ENCODE measurements at places on chromosomes 3 and 15.

DNA sequence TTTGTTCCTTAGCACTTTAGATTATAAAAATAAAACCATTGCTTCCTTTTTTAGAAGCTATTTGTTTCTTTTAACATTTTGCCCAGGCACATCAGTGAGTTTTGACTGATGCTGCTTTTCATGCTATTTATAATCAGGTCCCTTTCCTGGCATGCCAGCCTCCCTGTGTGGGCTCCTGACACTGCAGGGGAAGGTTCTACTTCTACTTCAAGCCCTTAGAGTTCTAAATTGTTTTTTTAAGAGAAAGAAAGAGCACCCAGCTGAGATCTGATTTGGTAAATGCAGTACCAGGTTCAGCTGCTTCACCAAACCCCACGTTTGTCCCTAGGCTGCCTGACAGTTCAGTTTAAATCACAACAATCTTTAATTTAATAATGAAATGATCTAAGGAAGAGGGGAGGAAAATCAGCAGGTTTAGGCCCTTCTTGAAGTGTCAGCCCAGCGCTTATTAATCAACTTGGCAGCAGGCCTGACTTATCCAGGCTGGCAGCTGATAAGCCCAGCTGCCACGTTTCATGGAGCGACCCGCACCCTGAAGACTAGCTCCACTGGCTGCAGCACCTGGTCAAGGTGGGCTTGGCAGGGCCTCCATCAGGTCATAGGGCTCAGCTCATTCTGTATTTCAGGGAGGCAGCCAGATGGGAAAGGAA, 29.0 kb downstream of the HGD start:
- no peak for DNase-seq

DNA sequence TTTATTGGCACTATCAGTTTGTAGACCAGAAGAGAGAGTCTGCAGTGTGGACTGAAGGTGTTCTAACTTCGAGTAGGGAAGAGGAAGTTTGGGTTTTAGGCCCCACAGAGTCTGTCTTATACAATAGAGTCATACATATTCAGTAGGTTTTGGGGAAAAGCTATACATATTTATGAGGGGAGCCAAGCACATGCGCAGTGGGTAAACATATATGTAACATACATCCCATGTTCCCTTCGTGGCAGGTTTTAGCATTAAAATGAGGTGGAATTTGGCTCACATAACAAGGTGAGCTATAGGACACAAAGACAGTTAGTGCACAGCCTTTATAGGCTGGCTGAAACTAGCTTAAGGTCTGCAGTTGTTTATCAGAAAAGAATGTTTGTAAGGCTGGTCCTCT, 4.9 kb downstream of the GALK2 start:
- DNase-seq, result no peak

- no peak for DNase-seq
These were observed 269.3 kb downstream of the ARPP21 start for GRCh38 chr3:35908366-35909232.

DNA sequence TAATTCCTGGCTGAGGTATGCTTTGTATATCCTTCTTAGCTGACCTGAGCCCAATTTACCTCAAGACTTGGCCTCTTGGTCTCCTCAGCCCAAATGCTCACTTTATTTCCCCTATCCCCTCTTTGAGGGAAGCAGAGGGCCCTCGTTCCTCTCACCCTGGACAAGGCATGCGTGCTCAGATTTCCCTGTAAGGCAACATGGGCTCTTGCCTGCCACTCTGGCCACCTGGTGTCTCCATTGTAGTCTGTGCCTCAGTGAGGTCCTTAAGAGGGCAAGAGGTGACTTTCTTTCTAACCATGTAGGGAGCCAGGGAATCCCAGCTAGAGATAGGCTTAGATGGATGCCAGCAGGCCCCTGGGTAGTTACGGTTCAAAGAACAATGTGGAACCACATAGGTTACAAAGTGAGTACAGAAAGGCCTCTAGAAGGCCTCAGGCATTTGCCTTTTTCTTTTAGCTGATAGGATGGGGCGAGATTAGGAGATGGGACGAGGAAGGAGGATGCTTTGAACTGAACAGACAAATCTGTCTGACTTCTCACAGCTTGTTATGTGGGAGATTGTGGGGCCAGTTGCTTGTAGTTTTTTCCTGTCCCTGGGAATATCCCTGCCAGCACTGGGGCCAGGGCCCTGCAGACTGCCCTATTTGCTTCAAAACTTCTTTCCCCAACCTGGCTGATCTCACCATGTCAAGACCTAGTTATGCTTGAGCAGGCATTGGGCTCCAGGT, 1.1 kb upstream of the INTS14 start:
- DNase-seq, result no peak

DNA sequence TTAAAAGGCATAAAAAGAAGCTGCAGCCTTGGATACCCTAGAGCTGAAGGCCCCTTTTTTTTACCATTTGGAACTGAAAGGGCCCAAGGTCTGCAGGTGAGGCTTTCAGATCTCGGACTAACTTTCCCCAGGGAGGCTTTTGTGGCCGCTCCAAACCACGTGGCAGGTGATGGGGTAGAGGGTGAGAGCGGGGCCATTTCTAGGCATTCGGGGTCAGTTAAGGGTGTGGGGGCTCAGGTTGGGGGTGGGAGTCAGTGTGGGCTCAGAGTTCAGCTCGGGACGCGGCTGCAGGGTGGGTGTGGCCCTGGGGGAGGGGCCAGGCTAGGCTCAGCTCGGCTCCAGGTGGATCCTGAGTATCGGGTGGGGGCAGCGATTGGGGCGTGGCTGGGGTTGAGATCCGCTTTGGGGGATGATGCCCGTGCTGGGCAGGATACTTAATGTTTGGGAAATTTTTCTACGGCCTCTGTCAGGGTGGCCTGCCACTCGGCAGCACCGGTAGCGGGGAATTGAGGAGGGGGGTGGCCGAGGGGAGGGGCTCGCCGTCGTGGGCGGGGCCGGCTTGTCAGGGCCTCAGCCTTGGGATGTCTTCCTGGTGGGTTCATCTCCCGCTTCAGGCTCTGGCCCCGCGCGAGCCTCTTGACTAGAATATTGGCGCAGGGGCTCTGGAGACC, 2.5 kb downstream of the KLF13 start:
- no peak for DNase-seq

DNA sequence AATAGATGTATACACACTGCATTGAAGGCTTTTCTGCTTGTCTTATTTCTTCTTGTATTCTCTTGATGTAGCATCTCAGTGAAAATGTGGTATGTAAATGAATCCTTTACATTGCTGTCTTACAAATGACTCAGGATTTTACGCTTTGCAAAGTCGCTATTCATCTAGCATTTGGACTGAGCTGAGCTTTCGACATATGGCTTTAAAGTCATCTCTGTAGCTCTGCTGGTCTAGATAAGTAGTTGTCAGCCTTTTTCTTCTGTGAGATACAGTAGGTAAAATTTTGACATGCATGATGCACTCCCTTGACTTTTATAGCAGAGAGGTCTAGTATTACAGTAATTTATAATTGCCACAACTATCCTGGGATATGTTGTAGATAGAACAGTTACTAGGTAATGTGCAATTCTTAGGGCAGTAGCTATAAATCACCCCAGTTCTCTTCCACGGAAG, 16.8 kb downstream of the MEF2A start:
- no peak for DNase-seq

DNA sequence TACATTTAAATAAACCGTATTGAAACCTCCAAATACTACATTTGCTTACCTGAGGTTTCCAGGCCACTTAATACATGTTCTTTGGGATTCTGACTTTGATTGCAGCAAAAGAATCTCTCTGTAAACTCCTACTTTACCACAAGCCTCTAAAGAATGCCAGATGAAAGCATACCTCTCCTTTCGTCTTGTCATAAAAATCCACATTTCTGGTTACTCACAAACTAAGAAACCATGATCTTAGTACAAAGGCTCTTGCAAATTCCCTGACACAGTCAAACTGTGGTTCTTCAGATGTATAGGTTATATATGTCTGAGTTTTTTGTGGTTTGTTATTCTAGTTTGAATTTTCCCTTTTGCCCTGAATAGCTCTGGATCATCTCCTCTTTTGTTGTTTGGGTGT, 188.4 kb downstream of the RAP2B start:
- DNase-seq, result no peak

DNA sequence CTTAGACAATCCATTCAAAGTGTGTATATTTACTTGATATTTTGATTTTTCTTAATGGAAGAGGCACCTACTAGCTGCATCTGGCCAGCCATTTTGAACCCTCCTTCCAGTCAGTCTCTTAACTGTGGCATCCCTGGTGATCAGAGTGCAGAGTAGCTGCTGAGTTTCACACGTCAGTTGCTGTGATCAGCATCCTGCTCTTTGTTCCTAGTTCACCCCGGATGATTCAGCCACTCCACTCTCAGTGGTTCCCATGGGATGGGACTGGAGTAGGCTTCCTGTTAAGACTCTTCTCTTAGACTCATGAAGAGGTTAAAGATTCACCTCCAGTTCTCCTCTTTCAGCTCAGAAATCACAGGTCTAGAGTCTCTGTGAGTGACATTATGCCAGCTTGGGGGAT, 75.8 kb downstream of the STXBP5L start:
- DNase-seq, result no peak

- DNase-seq, result no peak
These were observed 997 bp downstream of the FYCO1 start for GRCh38 chr3:45994419-45995235.

DNA sequence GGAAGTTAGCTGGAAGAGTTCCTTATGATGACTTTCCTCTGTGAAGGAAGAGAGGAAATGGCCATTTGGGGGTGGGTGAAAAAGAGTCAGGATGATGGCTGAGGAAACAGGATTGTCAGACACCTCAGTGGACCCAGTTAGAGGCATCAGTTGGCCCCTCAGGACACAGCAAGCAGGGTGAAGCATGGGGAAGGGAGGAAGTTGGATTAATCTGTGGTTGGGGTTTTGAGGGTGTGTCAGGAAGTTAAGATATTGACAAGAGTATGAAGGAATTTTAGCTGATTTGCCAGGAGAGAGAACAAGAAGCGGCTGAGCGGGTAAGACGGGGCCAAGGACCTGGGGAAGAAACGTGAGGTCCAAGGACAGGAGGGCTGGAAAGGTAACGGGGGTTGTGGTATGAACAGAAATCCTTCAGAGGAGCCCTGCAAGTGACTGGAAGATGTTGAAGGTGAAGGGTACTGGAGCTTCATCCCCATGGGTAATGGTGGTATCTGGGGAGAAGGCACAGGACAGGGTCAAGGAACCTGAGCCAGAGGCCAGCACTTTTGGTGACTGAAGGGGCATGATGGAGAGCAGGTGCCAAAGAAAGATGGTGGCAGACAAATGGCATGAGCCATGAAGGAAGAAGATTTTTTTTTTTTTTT, 2.7 kb downstream of the UQCC5 start:
- no peak for DNase-seq
